ENCODE measurements at places on chromosomes 4 and X.
A peak's percentile ranks its signal among the peaks of the same experiment; 100 is the strongest.

DNA sequence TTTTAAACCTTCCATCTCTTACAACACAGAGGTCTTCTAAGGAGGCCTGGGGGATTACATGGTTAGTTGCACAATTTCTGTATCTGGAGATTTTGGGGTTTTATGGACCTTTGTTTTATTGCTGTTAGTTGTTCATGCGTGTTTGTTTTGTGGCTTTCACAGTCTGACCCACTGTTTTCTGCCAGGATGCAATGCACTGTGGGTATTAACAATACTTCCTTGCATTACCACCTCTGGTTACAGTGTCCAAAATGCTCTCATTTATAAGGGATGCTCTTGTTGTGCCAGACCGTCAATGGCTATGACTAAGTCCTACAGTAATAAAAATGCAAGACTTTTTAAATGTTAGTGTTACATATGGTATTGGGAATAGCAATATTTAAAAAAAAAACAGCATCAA, 730.2 kb downstream of the KCTD8 start:
- DNase-seq: no peak

- no peak for DNase-seq
These were observed 1.5 kb downstream of the ADRA2C start for GRCh38 chr4:3767570-3768288.

DNA sequence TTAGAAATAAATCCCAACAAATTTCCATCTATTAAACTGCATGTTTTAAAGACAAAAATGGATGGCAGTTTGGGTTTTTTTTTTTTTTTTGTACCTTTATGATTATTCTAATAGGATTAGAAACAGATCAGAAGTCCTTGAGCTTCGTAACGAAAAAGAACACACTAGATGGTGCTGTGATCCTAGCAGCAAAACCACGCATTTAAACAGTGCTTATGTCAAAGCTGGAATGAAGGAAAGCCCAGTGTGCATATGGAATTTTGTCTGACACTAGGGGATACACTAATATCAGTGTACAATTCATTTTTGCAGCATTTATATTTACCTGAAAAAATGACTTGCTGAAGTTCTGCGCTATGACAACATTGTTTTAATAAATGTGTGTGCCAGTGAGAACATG, 229.1 kb downstream of the VEGFC start:
- peak; percentile 70 for DNase-seq

- DNase-seq: no peak
These were observed 69.9 kb upstream of the BRS3 start for GRCh38 chrX:136417806-136418205.

- DNase-seq: no peak
These were observed 1544.1 kb upstream of the ADGRL3 start for GRCh38 chr4:59655996-59656395.

DNA sequence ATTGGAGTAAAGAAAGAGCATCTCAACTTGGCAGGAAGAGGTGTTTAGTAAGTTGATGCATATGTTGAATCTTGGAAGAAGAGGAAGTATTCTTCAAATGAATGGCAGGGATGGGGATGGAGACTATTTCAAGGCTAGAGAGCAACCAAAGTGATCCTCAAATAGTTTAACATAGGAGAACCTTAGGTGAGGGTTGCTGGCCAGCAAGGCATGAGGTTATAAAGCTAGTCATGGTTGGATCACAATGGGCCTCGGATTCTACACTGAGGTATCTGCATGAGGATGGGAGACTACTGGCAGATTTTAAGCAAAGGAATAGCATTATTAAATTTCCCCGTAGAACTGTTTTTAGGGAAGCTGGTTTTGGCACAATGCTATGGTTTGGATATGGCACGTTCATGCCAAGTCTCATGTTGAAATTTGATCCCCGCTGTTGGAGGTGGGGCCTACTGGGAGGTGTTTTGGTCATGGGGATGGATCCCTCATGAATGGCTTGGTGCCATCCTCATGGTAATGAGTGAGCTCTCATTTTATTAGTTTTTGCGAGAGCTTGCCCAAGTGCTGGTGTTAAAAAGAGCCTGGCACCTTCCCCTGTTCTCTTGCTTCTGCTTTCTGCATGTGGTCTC, 41.9 kb upstream of the ETNPPL start:
- DNase-seq: no peak

DNA sequence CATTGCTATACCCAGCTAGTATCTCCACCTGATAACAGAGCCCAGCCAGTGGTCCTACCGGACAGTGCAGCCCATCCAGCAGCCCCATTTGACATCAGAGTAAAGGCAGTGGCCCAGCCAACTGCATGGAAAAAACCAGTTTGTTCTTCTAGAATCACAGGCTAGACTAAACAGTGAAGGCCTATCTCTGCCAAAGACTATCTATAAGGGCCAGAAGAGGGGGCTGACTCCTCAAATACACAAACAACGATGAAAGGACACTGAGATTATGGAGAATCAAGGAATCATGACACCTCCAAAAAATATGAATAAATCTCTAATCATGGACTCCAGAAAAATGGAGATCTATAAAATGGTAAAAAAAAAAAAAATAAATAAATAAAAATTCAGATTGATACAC, 546.4 kb upstream of the HTR2C start:
- no peak for DNase-seq

GRCh38 chr4:79652232-79652631, 244.2 kb upstream of the GK2 start:
- peak; percentile 40 for DNase-seq

DNA sequence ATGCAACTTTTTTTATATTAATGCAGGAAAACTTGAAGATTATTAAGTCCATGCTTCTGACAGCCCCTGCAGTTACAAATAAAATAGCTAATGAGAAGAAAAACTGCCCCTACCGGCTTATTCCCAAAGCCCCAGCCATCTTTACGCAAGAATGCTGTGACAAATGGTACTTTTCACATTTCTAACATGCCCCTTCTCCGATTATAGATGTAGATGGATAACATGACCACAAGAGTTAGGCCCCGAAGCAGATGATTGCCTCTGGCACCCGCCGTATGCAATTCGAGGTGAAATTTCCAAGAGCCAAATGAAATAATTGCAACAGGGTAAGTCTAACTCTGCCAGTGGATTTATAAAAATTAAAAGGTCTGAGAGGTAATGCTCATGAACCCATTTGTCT, 319.4 kb upstream of the TAPT1 start:
- DNase-seq: no peak

- DNase-seq: no peak
These were observed 24.5 kb downstream of the DHX15 start for GRCh38 chr4:24559889-24560288.

DNA sequence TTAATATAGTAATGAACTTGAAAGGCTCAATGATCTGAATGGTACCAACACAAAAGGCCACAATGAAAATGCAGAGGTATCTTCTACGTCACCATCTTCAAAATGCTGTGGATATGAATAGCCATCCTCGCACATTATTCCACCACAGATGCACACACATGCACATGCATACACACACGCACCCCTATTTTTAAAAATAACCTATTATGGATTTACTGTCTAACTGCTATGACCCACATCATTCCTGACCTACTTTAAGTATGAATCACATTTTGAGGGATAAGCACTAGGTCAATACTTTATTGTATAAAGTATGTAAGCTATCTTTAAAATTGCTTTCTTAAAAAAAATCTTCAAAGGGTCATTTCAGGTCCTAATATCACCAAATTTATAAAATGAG, 24.4 kb upstream of the CORIN start:
- no peak for DNase-seq

GRCh38 chr4:30295652-30296051, 424.5 kb upstream of the PCDH7 start:
- no peak for DNase-seq

- DNase-seq: peak; percentile 53
These were observed at the start of gene GLRB for GRCh38 chr4:157075811-157076577. GLRB (plus strand) TSS chr4:157076150; CDS start chr4:157078025, 1,875 bp downstream.

GRCh38 chrX:114675365-114675764, 91.5 kb downstream of the HTR2C start:
- DNase-seq: peak; percentile 40

DNA sequence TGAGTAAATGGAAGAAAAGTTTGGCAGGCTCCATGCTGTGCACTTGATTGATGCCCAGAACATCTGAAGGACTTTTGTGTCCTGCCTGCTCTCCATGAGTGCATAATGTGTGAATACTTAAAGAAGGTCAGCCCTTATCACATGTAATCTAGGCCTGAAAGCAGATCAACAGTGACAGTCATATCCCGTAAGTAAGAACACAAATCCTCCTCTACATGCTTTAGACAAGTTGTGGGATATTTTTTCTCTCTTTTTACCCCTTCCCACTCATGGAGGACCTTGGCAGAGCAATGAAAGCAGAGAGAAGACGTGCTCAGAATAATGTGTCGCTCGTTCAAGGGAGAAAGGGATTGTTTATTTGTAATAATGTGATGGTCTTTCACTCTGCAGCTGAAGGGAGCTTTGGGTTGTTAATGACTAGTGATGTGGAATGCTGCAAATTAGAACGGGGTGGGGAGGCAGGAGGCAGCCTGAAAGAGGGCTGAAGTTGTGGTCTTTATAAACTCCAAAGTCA, 286.6 kb downstream of the BMPR1B start:
- DNase-seq: no peak

DNA sequence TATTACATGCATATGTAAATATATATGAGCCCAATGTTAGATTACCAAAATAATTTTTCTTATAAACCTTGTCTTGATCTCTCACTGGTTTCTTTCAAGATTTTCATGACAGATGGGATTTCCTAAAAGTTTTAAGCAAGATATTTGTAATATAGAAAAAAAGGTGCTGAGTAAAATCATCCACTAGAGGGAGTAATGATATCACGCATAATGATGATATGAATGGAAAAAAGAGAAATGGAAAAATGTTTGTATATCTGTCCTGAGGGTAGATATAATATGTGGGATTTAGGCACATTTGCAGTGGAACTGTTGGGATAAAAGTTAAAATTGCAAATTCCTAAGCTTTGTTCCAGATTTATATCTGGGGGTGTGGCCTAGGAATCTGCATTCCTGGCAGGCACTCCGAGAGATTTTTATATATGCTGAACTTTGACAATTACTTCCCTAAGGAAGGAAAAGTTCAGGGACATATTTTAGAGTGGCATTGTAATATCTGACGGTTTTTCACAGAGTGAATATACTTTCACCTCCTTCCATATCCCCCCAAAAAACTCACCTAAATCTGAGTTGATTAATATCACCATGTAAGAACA, 60.5 kb downstream of the TMA16 start:
- DNase-seq: peak; percentile 53

DNA sequence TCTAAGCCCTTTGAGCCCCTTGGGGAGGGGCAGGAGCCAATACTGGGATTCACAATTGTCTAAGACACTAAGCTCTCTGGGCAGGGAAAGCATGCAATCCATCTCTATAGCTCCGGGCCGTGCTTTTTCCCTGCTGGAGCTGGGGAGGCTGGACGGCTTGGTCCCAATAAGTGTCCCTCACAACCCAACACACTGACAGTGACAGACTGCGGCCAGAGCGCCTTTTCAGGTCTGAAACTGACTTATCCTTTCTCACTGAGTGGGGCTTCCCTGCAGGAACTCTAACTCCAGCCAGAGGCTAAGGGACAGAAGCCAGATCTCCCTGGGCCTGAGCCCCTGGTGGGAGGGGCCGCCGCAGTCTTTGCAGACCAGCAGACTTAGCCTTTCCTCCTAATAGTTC, 146.6 kb upstream of the PBDC1 start:
- DNase-seq: no peak

- no peak for DNase-seq
These were observed 46.8 kb upstream of the GPR78 start for GRCh38 chr4:8533274-8533865.

GRCh38 chr4:102168580-102168979, 176.7 kb downstream of the SLC39A8 start:
- peak; percentile 29 for DNase-seq

DNA sequence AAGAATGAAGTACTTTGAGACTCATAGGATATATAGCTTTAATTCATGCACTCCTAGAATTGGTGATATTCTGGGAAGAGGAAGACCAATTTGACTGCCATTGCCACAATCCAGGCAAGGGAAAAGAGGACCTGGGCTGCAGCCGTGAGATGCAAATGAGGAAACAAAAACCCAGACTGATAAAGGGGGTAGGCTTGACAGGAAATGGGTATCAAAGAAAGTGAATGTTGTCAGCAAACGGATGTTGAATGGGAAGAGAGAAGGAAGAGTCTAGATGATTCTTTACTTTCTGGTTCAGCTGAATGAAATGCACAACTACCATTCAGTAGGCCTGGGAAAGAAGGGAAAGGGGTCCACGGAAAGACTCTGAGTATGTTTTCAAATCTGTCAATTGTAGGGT, 17.1 kb upstream of the ARHGEF6 start:
- no peak for DNase-seq

GRCh38 chrX:54320067-54320466, 37.8 kb downstream of the WNK3 start:
- no peak for DNase-seq

GRCh38 chr4:146401274-146401673, 120.5 kb downstream of the SLC10A7 start:
- DNase-seq: no peak
